ENCODE measurements at places on chromosomes 2 and 18. TPM values are rescaled to one million over a fixed set of nuclear protein-coding genes. Genes with fewer than 3 reads are reported as not detected.
A peak's percentile ranks its signal among the peaks of the same experiment; 100 is the strongest.

Gene KIF1A
- total RNA-seq = 0.89 TPM

GRCh38 chr2:139544186-139544851 is 764.1 kb upstream of the NXPH2 start:
- DNase-seq = peak; percentile 2

GRCh38 chr2:96859099-96859649 is 1.4 kb upstream of the ANKRD39 start:
- no peak for DNase-seq

- DNase-seq = peak; percentile 51
Observed at GRCh38 chr2:241859436-241860183, 916 bp upstream of the PDCD1 start.

DNA sequence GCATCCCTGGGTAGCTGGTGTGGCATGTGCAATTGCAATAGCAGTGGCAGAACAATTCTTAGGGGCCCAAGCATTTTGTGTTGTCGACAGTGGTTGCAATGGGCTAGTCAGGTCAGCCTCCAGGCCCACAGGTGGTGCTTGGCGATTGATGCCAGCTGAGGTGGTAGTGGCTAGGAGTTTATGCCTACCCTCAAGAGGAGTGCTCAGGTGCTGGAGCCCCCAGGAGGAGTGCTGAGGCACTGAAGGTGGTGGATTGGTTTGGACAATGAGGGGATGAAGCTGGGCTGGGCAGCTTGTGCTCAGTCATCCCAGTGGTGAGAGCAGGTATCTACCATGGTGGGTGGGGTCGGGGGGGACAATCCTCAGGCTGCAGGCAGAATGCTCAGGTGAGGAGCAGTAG is 877.9 kb upstream of the TMEFF2 start:
- DNase-seq = no peak

Gene ERMN
- total RNA-seq = 0.10 TPM

GRCh38 chr2:96775160-96775559 is 14.5 kb downstream of the CNNM4 start:
- no peak for DNase-seq

GRCh38 chr2:100429726-100430125 is 12.3 kb upstream of the CHST10 start:
- DNase-seq = no peak

- DNase-seq = no peak
Observed at GRCh38 chr18:42351455-42351854, 396.4 kb downstream of the PIK3C3 start.

Gene WNT6
- 1.7 TPM for total RNA-seq

Gene TRAK2
- total RNA-seq = 32.5 TPM

DNA sequence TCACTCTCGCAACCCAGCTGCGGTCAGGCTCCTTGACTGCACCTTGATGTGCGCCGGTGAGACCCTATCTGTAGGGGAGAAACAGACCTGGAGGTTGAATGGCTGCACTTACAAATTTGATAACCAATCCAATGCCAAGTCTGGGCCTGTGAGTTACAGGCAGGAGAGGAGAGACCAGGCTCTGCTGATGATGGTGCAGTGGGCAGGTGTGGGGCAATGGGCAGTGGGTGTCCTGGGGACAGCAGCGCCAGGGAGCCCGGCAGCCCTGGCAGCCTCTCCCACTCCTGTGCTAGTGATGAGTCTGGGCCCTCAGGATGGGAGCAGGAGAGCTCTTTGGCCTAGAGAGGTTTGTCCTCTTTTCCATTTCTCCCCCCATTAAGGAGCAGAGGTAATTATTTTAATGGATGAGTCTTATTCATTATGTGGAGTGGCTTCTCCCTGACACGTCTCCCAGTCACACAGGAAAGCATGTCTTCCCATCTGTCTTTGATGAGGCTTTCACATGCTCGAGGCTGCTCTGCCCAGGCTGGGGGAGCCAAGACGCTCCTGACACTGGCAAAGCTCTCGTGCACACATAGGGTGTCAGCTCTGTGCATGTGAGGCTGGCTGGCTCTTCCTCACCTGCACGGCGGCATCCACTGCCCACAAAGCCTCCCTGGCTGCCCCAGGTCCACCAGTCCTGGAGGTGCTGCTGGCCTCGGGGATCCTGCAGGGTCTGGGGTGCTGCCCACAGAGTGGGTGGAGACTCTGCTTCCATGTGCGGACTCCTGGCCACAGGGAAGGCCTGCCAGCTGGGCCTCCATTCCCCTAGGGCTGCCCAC is 10.0 kb upstream of the ALLC start:
- no peak for DNase-seq

Gene CFAP221
- 0.20 TPM for total RNA-seq

- DNase-seq = no peak
Observed at GRCh38 chr2:234426616-234427015, 70.3 kb downstream of the ARL4C start.

DNA sequence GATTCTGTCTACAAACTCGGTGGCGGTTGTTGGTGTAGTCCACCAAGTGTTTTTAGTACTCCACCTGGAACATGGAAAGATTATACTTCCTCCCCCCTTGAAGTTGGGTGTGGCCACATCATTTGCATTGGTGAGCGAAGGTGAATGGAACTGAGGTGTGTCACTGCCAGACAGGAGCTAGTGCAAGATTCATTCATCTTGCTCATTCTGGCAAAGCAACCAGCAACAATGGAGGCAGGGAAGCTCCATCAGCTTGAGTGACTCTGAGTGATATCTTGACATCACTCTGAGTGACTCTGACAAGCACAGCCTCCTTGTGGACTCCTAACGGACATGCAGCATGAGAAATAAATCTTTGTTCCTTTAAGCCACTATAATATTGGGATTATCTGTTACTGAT is 54.7 kb upstream of the SLC1A4 start:
- no peak for DNase-seq

Gene SPATS2L
- 55.1 TPM for total RNA-seq

Data from skin of body (tissue), 3 donors.